CD4-positive, alpha-beta T cell treated with Interleukin-15 for 4 hours (primary cell): ENCODE measurements at places on chromosomes 5 and 9.
A peak's percentile ranks its signal among the peaks of the same experiment; 100 is the strongest.

- no peak for DNase-seq
These were observed 47.9 kb upstream of the BASP1 start for GRCh38 chr5:17169507-17169906.

- DNase-seq = peak; percentile 2
These were observed 37.0 kb upstream of the RAB3C start for GRCh38 chr5:58545912-58546311.

- DNase-seq = no peak
These were observed 181.6 kb upstream of the NUDT12 start for GRCh38 chr5:103744159-103744558.

DNA sequence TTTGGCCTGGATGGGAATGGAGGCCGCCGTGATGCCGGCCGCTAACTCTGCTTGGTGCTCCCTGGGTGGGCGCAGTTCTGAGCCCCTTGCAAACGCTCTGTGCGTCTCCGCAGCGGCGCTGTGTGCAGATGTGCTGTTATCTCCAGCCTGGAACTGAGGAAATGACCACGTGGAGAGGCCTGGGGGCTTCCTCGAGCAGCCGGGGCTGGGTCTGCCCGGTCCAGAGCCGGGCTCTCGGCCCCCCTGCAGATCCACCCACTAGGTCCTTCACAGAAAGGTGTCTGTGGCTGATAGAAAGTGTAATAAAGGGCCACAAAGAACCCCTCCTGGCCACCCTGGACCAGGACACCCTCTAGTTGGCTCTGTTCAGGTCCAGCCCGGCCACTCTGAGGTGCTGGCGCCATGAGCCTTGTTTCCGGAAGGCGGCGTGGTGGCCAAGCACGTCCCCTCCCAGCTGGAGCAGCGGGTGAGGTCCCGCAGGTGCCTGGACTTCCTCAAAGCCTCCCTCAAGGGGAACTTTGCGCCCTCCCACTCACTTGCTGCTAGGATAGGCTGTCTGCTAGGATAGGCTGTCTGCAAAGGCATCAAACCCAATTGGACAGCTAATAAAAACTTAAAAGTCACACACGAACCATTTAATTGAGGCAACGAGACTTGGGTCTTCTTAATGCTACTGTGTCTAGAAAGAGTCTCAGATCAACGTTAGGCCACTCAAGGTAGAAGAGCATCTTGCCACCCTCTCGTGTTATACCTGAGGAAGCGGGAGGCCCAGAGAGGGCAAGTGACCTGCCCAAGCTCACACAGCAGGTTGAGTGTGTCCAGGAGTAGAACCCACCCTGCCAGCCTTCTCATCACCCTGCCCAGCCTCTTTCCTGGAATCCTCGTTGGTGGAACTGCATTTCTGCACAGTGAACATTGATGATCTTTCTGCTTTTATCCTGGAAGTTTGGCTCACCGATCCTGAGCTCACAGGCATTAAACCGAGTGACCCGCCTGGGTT lies 109.3 kb upstream of the FCN2 start:
- DNase-seq = no peak
